ENCODE measurements at places on chromosomes 7 and 10.
A peak's percentile ranks its signal among the peaks of the same experiment; 100 is the strongest.

- peak; percentile 53 for DNase-seq
These were observed 72.6 kb downstream of the PFKFB3 start for GRCh38 chr10:6275022-6275997.

- DNase-seq = no peak
These were observed 30.2 kb downstream of the MET start for GRCh38 chr7:116702046-116702785.

DNA sequence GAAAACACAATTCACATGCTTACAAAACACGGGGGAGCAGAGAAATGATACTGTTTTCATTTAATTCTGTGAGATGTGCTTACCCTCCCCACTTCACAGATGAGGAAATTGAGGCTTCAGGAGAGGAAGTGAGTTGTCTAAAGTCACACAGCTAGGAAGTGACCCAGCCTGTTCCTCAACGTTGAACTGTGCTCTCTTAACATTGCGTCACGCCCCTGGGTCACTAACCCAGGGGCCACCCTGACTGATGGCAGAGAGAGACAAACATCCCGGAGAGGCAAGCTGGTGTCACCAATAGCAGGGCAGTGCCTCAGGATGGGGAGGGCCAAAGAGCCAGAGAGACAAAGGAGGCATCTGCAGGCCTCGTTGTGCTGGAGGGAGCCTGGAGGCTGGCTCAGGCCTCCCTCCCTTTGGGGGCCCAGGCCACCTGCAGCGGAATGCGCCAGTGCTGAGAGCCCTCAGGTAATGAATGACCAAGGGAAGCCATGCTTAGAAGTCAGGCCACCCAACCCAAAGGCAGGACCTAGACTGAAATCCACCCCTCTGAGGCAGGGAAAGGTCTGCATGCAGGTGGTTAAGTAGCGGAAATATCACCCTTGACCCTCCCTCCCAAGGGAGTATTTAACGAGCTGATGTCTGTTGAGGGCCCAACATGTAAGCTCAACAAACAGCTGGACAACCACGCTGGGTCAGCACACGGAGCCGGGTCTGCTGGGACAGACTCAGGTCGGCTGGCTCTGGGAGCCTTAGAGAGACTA lies 81.3 kb downstream of the C10orf105 start:
- no peak for DNase-seq

DNA sequence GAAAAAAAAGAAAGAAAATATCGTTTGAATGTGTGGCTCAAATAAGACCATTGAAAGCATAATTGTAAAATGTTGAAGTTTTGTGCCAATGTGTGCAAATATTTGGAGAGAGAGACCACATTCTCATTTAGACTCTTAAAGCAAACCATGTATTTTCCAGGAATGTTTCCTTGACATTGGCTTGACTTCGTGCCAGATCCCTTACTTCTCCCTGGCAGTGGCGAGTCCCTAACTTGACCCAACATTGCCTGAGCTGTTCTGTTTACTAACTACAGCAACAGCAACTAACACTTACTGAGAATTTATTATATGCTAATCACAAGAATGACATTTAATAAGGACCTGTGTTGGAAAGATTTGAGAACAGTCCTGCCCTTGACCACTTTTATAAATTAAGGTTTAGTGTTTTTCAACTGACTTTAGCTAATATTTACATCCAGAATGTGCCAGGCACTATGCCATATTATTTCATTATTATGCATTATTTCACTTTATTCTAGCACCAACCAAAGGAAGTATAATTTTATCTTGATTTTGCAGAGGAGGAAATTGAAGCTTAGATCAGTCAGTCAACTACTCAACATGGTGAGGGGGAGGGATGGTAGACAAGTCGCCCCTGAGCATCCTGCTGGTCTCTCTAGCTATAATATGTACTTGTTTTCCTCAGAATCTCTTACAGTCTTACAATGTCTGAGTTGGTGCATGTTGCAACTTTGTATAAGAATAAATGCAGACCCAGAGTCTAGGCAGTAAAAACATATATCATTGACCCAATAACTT lies 29.7 kb downstream of the ZNF467 start:
- DNase-seq = no peak

GRCh38 chr7:147570390-147570789 lies 1020.2 kb upstream of the C7orf33 start:
- DNase-seq = no peak

DNA sequence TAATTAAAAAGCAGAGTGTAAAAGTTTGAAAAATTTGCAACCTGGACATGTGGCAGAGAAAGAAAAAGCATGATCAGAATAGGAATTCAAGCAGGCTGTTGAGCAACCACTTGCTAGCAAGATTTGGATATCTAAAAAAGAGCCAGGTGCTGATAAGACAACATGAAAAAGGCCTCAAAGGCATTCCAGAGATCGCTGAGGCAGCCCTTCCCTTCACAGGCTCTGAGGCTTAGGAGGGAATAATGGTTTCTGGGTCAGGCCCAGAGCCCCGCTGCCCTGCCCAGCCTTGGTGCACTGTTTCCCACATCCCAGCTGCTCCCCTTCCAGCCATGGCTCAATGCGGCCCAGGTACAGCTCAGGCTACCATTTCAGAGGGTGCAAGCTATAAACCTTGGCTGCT lies 64.1 kb upstream of the EEPD1 start:
- DNase-seq = no peak

DNA sequence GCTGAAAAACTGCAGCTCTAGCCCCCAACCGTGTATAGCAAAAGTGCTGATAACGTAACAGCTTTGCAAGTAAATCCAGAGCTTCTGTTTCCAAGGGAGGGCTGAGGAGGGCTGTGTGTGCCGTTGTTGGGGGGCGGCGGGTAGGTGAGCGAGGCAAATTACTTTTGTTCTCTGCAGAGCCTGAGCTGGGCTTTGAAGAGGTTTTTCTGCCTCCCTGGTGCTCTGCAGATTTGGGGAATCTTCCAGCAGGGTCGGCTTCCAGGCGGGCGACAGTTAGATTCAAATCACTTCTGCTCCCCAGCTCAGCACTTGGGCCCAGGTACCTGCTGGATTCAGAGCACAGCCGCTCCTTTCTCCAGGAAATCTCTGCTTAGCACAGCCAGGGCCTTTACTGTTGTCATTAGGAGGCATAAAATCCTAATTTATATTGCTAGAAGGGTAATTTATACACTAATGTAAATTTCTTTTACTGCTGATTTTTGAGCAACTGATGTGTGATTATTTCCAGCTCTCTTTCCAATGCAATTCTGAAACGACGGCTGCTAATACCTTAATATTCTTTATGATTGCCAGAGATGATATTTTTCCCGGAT lies 442.4 kb downstream of the TYW1 start:
- DNase-seq = no peak

GRCh38 chr10:90732581-90732980 lies 125.3 kb downstream of the HTR7 start:
- DNase-seq = no peak

- peak; percentile 36 for DNase-seq
These were observed 45.7 kb downstream of the CXCL12 start for GRCh38 chr10:44339218-44339617.

- DNase-seq = no peak
These were observed 26.7 kb downstream of the PTN start for GRCh38 chr7:137316648-137317353.

GRCh38 chr7:90677486-90678404 lies 81.6 kb downstream of the CDK14 start:
- no peak for DNase-seq

- peak; percentile 19 for DNase-seq
These were observed 4.9 kb downstream of the DYNC1I1 start for GRCh38 chr7:95777269-95777668.

- DNase-seq = no peak
These were observed 5.3 kb upstream of the CLIP2 start for GRCh38 chr7:74283858-74284447.

DNA sequence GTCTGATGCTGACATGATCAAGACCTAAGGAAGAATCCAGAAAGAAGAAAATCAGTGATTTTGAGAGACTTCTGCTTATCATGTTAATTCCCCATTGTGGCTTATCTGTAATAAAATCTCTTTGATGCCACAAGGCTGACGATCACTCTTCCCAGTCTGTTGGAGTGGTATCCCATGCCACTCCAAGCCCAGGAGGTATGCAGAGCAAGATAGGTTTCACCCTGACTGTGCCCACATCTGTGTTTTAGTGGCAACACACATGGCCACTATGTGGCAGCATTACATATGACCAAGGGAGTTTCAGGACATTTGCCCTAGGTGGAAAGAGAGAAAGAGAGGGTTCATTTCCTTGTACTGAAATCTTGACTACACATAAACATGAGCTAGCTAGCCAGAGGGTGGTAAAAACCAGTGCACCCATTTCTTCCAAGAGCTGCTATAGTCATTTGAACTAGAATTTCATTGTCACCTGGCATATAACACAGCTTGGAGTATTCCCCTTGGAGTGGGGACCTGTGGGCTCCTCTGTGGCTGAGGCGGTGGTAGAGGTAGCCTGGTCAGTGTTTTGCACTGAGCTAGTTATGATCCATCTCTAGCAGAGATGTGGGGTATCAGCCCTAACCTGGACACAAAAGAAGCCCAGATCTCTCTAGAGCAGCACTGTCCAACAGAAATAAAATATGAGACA lies 20.8 kb downstream of the LAMB4 start:
- DNase-seq = no peak
